CD4-positive, alpha-beta T cell (primary cell): ENCODE measurements at places on chromosomes 3 and 15.

- no peak for DNase-seq
Observed at GRCh38 chr3:40582401-40583027, 57.8 kb downstream of the ZNF621 start.

GRCh38 chr15:77085297-77085696, 14.4 kb upstream of the TSPAN3 start:
- no peak for DNase-seq

- DNase-seq = no peak
Observed at GRCh38 chr15:52082197-52083036, 30.2 kb downstream of the BCL2L10 start.

- DNase-seq = no peak
Observed at GRCh38 chr15:62109437-62109836, 42.7 kb downstream of the C2CD4A start.

- DNase-seq = no peak
Observed at GRCh38 chr3:186599142-186599784, 13.6 kb upstream of the AHSG start.

- no peak for DNase-seq
Observed at GRCh38 chr15:96340348-96340597, 9.8 kb downstream of the NR2F2 start.

- DNase-seq = no peak
Observed at GRCh38 chr15:90637693-90638092, 79.5 kb upstream of the BLM start.

DNA sequence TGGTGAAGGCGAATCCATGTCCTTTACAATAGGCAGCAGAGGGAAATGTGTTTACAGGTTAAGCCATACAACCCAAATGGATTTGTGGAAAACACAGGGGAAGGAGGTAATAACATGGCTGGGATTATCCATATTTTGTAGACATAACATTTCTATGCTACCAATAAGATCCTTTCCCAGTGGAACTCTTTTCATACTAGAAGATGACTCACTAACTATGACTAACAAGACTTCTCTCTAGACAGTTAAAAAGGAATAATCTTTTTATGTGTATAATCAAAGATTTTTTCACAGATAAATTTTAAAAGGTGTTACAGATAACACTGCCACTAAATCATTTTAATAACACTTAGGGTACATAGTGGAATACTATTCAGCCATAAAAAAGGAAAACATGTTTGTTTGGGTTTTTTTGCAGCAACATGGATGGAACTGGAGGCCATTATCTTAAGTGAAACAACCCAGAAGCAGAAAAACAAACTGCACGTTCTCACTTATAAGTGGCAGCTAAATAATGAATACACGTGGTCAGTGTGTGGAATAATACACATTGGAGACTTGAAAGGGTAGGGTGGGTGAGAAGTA, 39.6 kb downstream of the VPS13C start:
- no peak for DNase-seq

DNA sequence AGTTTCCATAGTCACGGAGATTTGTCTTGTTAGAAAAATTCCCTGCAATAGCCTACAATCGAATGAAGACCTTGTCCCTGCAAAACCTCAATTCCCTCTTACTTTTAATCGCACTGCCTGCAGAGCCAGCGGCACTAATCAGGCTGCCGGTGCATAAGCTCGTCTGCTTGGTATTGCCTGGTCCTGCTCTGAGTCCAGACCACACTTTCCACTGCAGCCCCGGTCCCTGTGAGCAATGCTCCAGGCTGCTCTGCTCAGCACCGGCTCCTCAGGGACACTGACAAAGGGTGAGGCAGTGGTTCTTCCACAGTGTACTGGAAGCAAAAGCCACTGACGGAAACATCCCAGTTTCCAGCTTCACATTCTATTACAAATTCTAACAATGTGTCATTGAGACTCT, 164.3 kb downstream of the OCA2 start:
- DNase-seq = no peak

DNA sequence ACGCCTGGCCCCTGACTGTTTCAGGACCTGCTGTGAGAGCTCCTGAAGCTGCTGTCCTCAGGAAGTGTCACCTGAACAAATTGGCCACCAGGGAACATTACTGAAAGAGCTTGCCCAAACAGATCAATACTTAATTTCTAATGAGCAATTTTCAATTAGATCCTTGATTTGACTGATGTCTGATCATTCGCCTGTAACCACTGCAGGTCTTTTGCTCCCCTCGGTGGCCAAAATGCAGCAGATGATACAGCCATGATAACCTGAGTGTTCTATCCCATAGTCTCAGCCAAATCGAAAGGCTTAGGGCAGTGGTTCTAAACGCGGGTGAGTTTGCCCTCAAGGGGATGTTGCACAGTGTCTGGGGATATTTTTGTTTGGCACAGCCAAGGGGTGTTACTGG, 57.6 kb upstream of the MEX3B start:
- DNase-seq = no peak
